ENCODE measurements at places on chromosomes 4 and X.
A peak's percentile ranks its signal among the peaks of the same experiment; 100 is the strongest.

DNA sequence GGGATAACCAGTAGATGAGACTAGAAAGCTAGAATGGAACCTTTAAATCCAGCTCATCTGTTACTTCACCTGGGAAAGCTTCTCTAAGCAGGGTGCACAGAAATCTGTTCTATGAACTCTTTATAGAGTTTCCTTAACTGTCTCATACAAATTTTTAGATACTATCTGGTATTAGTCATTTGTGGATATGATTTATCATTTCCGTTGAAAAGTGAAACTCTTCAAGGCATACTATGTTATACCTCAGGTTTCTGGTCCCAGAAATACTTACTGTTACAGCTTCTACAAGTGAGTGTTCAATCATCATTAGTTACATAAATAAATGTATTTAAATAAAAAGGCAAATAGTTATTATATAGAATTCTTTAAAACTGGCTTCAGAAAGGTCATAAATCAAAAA lies 298.3 kb upstream of the AGA start:
- no peak for DNase-seq

- no peak for DNase-seq
Observed at GRCh38 chr4:149993030-149993429, 85.2 kb upstream of the DCLK2 start.

DNA sequence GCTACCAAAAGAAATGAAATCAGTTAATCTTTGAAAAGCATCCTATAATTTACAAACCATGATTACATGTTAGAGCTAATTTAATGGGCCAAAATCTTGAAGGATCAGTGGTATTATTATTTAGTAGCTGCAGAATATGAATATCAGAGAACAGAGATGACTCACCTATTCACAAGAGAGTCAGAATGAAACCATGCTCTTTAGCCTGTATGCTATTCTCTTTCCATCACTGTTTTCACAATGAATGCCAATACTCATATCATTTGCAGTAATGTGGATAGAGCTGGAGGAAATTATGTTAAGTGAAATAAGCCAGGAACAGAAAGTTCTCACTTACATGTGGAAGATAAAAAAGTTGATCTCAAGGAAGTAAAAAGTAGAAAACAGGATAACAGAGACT lies 414.1 kb downstream of the CENPC start:
- no peak for DNase-seq

DNA sequence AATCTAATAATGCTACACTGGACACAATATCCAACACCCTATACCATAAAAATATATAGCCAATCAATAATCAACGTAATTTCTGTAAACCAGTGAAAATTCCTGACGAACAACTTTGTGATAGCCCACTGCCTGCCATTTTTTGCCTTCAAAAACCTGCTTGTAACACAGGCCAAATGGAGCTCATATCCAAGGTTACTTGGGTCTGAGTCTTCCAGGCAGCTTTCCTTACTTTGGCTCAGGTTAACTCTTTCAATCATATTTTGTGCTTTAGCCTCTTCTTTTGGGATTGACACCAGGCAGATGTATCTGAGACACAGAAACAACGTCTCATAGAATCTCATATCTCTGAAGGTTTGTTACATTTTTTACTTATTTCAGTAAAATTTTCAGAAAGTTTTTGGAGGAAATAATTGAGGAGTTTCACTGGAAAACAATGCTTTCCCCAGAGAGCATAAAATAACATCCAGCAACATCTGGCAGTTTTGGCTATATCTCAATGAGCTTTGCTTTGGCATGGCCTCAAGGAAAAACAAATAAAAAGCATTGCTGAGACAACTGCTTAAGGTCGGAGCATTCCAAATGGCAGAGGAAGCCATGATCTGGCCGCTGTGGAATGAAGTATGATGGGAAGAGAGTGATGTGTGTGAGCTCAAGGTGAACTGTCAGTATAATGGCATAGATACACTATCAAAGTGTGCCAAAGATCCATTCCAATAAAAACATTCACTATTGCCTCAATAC lies 162.9 kb upstream of the SPIN4 start:
- DNase-seq, result peak; percentile 66

DNA sequence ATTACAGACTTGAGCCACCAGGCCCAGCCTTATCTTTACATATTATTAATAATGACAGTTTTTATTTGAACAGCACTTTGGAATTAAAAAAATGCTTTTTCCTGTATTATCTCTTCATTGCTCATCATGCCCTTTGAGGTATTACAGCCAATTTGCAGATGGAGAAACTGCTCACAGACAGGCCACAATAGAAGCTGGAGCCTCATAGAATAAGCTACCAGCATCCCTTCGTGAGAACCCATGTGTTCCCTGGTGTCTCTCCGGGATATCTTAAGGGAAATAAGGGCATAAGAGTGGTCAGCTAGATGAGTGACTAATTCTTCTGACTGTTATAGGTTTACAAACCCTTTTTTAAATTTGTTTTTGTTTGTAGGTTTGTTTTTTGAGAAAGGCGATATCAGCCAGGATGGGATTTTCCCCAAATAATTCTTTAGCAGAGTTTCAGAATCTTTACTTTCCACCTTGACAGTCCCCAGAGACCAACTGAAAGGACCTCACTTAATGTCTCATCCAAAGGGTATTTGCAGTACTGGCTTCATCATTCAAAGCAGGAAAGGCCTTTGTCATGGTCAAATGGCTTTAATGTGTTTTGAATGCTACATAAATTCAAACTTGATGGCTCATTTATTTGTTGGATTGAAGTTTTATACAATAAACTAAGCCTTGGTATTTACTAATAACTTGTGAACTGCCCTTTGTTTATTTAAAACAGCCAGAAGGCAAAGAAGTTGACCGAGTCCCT lies 48.0 kb upstream of the SOD3 start:
- DNase-seq, result no peak

DNA sequence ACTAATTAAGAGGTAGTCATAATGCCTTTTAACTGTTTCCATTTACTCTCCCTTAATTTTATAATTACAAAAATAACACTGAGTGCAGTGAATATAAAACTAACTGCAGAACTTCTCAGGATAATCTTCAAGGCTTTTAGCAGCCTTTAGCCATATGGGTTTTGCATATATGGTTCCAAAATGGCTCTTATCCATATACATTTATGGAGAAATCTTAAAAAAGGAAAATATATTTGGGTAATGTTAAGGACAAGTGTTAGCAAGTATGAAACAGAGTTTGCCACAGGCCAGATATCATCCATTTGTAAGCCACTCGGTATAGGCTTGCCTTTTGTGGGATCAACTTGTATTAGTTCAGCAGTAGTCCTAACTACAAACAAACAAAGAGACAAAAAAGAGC lies 423.4 kb downstream of the PDHA2 start:
- no peak for DNase-seq

DNA sequence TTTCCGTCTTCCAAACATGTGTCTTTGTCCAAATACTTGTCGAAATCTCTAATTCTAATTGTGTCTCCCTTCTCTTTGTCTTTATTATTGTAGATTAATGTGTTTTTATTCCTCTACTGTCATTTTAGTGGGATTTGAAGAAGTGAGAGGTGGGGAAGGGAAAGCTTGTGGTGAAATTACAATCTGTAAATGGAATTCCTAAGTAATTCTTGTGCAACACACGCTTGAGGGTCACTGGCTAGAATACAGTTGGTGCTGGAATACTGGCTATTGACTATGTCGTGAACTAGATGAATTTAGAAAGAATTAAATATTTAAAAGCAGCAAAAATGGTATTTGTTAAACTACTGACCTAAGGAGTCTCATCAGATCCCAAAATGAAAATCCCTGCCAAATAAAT lies 10.7 kb upstream of the FNIP2 start:
- peak; percentile 9 for DNase-seq

DNA sequence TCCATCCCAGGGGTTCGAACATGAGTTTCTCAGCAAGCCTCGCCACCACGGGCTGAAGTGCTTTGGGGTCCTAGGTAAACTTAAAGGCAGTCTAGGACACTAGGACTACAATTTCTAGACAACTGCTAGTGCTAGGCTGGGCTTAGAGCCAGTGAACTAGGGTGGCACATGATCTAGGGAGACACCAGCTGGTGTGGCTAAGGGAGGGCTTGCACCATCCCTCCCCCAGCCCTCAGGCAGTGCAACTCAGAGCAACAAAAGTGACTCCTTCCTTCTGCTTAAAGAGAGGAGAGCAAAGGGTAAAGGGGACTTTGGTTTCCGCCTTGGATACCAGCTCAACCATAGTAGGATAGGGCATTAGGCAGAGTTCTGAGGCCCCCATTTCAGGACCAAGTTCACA lies 162.5 kb upstream of the AFF2 start:
- no peak for DNase-seq
